ENCODE measurements at places on chromosomes 16 and 17. TPM values are rescaled to one million over a fixed set of nuclear protein-coding genes. Genes with fewer than 3 reads are reported as not detected.

The CLEC18B gene
- polyA plus RNA-seq: 119 TPM

The TBC1D3K gene
- polyA plus RNA-seq: not detected

The PIK3R5 gene
- 0.81 TPM for polyA plus RNA-seq

The GNGT2 gene
- 1.3 TPM for polyA plus RNA-seq

The KRTAP9-8 gene
- not detected for polyA plus RNA-seq

The CTRB1 gene
- not detected for polyA plus RNA-seq

The BICDL2 gene
- 2.5 TPM for polyA plus RNA-seq

The ZPBP2 gene
- polyA plus RNA-seq: not detected

All from renal cortex interstitium (tissue), 15 donors.